ENCODE measurements at places on chromosomes 4 and X.
A peak's percentile ranks its signal among the peaks of the same experiment; 100 is the strongest.

GRCh38 chr4:77734928-77735327 lies 84.2 kb downstream of the CNOT6L start:
- DNase-seq = no peak

GRCh38 chrX:138128027-138128671 lies 562.2 kb downstream of the ZIC3 start:
- peak; percentile 10 for DNase-seq

- DNase-seq = no peak
Observed at GRCh38 chr4:189809241-189809735, 131.4 kb upstream of the FRG1 start.

DNA sequence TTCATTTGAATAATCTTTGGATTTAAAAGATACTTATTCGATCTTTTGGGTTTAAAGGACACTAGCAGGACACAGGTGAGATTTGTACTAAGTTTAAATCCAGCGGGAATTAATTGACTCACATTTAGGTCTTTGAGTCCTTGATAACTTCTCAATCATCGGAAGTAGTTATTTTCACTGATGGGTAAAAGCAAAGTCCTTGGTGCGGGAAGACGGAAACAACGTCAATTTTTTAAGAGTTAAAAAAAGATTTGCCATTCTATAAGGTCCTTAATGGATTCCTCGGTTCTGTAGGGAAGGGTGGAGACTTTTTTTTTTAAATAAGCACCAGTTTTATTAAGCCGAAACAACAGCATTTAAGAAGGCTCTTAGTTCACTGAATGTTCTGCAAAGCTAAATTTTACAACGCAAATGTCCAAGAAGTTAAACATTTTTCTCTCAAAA lies 2.9 kb downstream of the TMSB4X start:
- DNase-seq = no peak
